Stimulated activated CD4-positive, alpha-beta T cell treated with anti-CD3 and anti-CD28 coated beads, Interleukin-12 subunit alpha, Interleukin-12 subunit beta, amount 100 ng/mL, for 24 hours (primary cell): ENCODE measurements at places on chromosomes 4 and X.

GRCh38 chr4:38510201-38510600, 153.8 kb upstream of the KLF3 start:
- DNase-seq: no peak

DNA sequence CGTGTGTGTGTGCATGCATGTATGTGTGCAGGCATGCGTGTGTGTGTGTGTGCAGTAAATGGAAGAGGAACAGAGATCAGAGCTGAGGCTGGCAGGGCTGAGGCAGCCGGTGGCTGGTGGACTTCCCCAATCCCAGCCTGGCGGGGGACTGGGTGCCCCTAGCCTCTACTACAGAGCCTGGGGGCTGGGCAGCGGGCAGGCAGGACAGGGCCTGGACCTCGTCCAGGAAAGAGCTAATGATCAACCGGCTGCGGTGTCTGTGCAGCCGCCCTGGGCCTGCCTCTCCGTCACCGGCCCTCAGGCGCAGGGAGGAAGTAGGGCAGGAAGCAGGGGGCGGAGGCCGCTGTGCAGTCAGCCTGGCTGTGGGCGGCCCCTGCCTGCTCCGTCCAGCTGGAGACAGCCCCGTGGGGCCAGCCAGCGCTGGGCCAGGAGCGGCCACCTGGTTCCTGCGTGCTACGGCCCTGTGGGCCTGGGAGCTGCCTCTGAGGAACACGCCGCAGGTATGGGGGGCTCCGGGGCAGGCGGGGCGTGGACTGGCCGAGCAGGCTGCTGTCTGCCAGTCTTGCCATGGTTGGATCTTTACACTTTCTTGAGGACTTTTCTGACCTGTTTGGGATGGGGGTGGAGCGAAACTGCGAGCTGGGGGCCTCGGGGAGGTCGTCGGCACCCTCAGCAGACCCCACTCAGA, at the start of gene SH3TC1:
SH3TC1 (plus strand) TSS at position 385 of the 688 bp plus-strand sequence. CDS start 5,905 bp downstream, outside the sequence.
- DNase-seq: peak; percentile 31

GRCh38 chrX:22748093-22748999, 251.4 kb upstream of the DDX53 start:
- DNase-seq: no peak

DNA sequence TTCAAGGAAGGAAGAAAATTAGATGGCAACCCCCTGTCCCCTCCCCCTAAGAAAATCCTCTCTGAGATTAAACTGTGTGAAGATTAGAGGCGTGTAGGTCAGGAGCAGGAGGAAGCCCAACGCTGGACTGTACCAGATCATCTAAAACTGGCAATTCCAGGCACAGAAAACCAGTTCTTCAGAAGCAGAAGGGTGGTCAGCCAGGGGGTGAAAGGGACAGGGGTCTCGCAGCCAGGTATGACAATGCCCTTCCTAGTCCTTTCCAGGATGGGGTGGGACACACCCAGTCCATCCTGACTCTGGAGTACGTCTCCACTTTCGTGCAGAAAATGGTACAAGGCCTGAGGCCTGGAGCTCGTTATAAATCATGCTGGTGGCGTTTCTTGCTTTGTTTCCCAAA, 3.3 kb upstream of the RHOH start:
- no peak for DNase-seq

DNA sequence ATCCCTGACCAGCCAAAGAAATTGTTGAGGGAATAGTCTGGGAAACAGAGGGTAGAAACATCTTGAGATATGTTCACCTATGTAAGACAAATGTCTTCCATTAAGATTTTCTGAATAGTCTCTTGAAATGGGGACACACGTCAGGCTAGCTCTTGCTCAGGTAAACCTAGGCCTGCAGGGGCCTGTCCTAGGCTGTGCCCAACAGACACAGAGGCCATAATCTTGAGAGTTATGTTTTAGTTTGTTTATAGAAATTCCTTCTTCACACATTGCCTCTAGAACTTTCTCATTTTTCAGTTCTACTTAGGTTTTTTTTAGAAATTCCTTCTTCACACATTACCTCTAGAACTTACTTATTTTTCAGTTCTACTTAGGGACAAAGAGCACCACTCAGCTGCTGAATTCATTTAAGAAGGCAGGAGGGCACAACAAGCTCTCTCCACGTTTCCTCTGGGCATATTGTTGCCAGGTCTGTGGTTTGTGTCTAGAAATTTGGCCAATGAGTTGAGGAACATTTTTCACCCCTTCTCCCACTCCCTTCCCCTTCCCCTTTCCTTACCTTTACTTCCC, 94.9 kb downstream of the ARHGAP24 start:
- no peak for DNase-seq

DNA sequence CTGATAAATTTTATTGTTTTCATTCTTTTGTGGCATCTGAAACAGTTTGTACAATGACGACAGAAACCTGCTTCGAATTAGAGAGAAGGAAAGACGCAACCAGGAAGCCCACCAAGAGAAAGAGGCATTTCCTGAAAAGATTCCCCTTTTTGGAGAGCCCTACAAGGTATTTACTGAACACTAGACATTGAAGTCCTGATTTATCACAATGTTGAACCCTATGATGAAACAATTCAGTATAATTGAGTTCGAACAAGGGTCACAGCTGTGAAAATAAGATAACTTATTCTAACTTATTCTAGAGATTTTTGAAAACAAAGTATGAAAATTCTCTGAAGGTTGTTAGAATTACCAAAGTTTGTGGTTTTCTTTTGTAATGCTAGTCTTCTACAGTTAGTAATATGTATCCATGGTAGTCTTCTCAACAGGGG, 111.3 kb downstream of the AFF1 start:
- no peak for DNase-seq

DNA sequence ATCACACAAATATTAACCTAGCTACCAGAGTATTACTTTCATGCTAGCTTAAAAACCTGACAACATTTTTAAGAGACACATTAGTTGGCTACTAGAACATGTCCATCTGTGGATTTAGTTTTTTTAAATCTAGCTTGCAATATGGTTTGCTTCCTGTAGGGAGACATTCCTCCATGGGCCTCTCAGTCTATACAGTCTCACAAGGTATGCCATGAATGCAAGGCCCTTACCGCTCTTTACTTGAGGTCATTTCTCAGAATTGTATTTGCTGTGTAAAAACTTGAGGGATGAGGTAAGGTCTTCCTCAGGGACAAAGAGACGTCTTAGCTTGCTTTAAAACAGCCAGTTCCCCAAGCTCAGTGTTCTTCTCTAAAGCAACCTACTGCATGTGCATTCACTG, 26.9 kb downstream of the UBA6 start:
- no peak for DNase-seq

GRCh38 chrX:77427611-77428010, 19.6 kb upstream of the FGF16 start:
- no peak for DNase-seq

- DNase-seq: no peak
These were observed 88.6 kb downstream of the PLS3 start for GRCh38 chrX:115649461-115650063.

GRCh38 chrX:109840585-109840984, 107.5 kb upstream of the ACSL4 start:
- no peak for DNase-seq

DNA sequence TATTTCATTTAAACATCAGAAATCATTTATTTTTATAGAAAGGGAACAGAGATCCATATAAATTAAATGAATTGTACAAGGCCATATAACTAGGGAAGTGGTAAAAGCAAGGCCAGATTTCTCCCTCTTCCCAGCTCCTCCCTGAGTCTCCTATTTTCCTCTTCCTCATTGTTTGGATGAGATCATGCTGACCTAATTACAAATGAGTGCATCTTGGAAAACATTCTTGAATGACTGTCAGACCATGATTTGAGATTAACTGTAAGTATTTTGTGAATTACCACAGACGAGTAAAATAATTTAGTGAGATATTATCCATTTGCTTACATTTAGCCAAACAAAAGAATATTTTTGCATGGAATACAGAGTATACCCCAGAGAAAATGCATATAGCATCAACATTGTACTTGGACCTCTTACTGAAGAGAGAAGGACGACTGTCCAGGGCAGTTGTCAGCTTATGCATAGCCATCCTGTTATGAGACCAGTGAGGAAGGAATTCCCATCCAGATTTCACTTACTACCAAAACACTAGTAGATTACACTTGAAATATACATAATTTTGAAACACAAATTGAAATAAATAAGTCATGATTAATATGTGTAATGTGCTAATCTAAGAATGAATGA, 47.3 kb downstream of the SLAIN2 start:
- no peak for DNase-seq

GRCh38 chr4:148239494-148239985, 202.7 kb downstream of the NR3C2 start:
- DNase-seq: no peak

DNA sequence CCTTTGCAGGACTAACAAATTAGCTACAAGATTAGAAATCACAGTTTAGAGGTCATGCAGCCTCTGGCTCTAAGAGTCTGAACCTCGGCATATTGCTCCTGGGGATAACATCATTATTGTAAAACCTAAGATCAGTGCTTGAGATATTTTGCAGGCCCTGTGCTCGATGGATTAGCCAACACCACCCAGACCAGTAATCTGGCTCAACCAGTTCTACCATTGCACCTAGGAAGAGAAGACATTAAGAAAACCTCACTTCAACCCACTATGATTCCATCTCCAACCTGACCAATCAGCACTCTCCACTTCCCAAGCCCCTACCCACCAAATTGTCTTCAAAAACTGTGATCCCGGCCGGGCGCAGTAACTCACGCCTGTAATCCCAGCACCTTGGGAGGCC, 43.6 kb downstream of the WFS1 start:
- no peak for DNase-seq

- no peak for DNase-seq
These were observed 198.1 kb upstream of the UGT8 start for GRCh38 chr4:114400531-114400930.

DNA sequence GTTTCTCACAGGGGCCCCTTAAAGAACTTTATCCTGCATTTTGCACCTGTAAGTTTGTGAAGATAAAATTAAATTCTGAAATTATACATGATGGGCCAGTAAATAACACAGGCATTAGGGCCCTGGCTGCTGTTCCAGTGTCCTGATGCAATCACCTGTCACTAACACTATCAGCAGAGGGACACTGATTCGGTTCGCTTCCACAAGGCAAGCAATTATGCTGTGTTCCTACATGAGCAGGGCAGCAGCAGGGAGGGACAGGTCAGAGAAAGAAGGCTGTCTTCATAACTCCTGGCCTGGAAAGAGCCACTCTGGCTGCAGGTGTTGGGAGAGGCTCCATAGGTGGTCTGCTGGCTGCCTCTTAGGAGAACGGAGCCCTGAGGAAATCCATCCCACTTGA, 487.3 kb downstream of the MID1IP1 start:
- no peak for DNase-seq

DNA sequence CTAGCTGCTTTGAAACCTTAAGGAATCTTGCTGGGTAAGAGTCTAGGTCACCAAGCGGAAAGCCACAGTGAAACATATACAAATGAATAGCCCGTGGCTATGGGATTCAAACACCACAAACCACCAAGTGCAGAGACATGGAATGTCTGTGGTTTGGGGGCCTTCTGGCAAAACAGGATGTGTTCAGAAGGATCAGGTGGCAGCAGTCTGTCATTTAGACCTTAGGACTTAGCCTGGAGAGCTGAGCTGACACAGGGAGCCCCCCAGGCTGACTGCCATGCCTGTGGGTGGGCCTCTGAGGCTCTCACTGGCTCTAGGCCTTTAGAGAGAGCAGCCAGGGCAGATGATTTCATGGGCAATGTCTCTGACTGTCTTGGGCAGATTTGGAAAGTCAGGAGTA, 225.6 kb downstream of the FBXW7 start:
- no peak for DNase-seq

DNA sequence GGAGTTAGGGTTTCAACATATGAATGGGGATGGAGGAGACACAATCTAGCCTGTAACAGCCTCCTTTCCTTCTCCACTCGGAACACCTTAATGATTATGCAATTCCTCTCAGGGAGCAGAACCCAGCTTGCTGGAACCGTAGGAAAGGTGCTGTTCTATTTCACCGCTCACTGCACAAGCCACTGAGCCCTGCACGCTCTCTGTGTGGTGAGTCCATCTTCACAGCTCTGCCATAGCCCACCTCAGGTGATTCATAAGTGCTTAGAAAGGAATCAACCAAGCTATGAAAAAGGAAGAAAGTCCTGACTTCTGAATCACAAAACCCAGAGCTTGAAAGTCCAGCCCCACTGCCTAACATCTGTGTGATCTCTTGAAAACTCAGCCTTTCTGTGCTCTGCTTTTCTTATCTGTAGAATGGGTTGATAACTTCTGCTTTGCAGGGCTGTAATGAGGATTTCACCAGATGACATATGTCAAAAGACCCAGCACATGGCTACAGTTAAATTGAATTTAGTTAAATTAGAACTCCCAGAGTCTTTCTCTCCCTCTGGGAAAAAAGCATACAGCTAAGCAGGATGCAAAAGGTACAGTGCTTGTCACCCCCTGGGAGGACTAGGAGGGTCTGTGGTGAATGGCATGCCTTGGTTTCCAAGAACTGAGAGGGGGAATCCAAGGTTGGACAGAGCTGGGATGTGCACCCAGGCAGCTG, 91.6 kb downstream of the WFS1 start:
- DNase-seq: no peak

GRCh38 chr4:98627531-98628257, 30.7 kb downstream of the TSPAN5 start:
- DNase-seq: no peak

DNA sequence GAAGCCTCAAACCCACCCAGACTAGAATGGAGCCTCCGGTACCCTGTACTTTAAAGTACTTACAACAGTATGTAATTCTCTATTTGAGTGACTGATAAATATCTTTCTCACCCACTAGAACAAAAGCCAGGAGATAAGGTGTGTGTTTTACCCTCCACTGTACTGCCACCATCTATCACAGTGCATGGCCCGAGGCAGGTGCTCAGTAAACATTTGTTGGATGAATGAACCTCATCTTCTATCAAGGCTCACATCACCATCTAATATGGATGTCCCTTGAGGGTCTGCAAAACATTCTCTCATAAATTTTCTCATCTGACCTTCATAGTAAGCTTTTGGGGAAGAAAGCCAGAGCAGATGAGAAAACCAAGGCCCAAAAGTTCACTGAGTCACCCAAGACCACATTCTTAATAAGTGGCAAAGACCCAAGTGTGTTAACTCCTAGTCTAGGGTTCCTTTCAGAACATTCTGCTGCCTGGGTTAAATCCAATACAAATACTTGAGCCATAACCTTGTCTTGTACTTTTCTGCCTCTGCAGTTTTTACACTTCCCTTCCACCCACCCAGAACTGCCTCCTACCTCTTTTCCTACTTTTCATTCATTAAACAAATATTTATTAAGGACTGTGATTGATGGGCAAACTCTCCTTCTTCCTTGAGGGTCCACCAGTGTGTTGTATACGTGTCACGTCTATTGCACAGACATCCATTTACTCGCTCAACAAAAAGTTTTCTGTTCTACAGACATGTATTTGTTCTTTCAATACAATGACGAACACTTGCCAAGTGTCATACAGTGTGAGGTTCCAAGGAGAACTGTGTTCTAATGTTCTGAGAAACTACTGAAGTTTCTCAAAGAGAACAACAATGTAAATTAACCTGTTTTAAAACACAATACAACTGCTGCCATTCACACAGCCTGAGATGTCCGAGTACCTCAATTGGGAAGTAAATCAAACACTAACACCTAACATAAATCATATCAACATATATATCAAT, 35.7 kb downstream of the APBB2 start:
- no peak for DNase-seq

- DNase-seq: no peak
These were observed 827.9 kb downstream of the PCDH7 start for GRCh38 chr4:31548021-31548420.
